NCI-H345 (cell line): ENCODE measurements at places on chromosomes 5 and 9.

- DNase-seq: peak; percentile 14
Measured at GRCh38 chr5:127664093-127664492, 15.2 kb downstream of the CTXN3 start.

GRCh38 chr5:151740958-151741373 lies 17.5 kb downstream of the ATOX1 start:
- DNase-seq: no peak

DNA sequence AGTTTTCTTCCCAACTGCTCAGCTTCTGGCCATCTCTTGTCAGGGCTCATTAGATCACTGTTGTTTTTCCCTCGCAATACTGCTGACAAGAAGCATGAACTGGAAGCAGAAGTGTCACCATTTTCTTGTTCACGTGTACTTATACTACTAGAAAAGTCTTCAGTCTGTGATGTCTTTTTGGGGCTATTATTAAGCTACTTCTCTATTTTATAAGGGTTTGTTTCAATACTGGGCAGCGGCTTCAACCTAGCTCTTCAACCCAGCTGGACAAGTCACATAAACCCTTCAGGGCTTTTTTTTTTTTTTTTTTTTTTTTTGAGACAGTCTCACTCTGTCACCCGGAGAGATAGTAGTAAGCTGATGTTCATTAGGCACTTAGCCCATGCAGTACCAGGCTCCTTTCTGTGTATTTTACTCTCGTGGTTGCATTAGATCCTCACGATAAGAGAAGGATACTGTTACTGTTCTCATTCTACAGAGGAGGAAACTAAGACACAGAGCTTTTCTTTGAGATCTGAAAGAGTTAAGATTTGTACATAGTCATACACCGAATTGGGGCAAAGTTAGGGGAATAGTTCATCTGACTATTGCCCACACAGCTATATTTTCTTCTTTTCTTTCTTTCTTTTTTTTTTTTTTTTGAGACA lies 20.5 kb downstream of the RAPGEF1 start:
- no peak for DNase-seq

DNA sequence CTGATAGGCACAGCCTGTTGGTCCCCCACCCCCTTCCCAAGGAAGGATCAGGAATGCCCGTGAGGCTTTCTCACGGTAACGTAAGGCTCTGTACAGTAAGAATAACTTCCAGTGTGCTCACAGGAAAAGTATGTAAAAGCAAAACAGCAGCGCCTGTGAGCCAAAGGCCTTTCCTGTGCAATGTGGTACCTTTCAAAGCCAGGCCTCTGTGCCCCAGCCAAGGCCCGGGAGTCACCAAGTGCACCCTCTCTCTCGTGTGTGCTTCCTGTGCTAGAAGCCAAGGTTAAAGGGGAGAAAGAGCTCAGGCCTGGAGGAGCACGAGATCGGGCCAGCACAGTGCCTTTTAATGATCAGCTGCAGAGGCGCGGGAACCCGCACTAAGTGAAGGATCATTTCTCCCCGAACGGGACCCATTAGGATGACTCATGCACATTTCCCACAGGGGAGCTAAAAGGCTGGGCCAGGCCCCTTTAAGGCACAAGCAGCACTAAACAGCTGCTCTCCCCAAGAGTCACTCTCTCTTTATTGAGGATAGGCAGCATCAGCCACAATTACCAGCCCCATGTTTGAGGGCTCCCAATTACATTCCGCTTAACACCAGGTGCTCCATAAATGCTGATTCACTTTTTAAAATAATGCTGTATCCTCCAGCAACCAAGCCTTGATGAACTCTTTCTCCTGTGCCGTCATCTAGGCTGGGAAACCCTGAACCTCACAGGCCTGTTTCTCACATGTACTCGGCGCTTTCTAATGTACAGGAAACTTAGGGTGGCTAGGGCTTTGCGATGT lies 42.8 kb downstream of the SHB start:
- peak; percentile 22 for DNase-seq

DNA sequence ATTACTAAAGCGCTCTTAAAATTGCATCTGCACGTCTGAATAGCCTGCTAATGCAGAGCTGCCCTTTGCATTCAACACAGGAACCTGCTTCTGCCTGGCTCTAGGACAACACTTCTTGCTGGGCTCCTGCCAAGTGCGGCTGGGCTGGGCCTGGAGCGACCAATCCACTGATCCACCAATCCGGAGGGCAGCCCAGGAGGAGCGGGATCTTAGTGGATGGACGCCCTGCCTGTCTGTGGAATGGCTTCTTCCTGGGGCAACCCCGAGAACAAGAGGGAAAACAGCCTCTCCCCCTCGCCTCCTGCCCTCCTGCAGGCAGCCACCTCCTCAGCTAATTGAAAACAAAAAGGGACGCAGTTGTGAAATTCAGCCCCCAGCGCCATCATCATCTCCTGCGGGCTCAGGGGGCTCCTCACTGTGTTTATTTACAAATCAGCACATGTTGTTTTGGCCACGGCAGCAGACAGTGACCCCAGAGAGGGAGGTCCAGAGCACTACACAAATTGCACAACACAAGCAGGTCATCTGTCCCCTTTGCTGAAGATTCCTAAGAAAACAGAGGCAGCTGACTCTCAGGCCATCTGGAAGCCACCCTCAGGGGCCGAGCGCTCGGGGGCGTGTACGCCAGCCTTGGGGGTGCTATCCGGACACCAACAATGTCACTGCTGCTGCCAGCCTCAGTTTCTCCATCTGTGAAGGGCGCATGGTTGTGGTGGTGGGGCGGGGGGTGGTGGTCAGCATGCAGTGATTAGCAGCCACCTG lies 57.3 kb downstream of the GADD45G start:
- DNase-seq: peak; percentile 97

- no peak for DNase-seq
Measured at GRCh38 chr5:149001162-149001561, 61.7 kb downstream of the SH3TC2 start.

GRCh38 chr5:7976411-7977190 lies 107.7 kb downstream of the MTRR start:
- no peak for DNase-seq

- DNase-seq: peak; percentile 33
Measured at GRCh38 chr5:17190242-17190778, 27.1 kb upstream of the BASP1 start.

DNA sequence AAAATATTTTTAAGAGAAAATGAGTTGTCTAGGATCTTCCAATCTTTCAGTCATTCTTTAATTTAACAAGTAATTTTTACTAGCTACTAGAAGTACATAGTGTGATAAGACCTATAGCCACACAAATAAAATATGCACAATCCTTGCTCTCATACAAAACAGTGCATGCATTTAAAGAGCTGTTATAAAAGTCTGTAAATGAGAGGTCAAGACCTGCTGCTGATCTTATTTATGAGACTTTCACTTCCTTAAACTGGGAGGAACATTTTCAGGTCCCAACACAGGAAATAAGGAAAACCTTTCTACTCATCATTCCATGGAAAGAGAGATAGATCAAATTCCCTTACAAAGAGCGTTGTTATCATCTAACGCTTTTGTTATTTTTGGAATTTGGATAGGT lies 54.2 kb upstream of the PAM start:
- no peak for DNase-seq

DNA sequence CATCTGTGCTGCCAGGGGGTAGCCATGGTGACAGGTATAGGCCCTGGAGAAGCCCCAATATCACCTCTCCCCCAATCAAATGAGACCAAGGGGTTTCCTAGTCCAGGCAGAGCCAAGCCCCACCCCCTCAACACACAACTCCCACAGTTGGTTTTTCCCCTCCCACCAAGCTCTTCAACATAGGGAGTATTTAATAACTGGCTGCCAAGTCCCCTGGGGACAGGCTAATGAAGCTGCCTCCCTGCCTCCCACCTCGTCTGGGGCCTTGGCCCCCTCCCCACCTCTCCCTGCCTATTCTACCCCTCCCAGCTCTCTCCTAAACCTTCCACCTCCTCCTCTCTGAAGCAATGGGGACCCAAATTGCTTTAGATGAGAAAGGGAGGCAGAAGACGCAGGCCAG lies 23.4 kb downstream of the CPLX2 start:
- DNase-seq: peak; percentile 24

DNA sequence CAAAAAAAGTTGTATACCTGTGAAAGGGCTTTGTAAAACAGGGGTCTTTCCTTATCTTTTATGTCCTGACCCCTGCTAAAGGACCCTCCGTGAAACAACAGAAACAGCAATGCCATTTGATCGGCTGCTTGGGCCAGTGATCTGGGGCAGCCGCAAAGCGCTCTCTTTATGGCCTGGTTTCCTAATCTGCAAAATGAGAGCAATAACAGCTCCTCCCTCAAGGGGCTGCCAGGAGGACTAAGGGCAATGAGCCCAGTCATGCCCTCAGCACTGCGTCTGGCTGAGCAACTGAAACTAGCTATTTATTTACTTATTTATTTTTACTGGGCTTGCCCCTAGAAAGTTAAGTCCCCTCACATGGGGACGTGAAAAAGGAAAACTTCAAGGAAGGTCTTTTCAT lies 18.3 kb downstream of the CMBL start:
- peak; percentile 18 for DNase-seq

DNA sequence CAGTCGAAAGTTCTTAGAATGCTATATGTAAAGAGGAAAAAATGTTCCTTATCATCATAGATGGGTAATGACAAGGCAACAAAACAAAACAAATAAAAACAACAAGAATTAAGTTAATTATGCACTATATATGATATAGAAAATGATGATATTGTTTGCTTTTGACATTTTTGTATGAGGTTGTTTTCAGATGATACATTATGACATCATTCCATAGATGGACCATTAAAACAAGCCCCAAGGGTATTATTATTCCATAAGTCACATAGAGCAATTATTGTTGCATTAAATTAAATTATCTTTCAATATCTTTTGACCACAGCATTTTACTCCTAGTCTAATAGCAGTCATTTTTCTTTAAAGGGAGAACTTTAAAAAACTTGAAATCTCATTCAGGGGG lies 56.5 kb upstream of the RICTOR start:
- no peak for DNase-seq

- DNase-seq: no peak
Measured at GRCh38 chr5:7348168-7348854, 47.6 kb upstream of the ADCY2 start.

GRCh38 chr5:116583862-116584222 lies 9.2 kb upstream of the SEMA6A start:
- DNase-seq: no peak

DNA sequence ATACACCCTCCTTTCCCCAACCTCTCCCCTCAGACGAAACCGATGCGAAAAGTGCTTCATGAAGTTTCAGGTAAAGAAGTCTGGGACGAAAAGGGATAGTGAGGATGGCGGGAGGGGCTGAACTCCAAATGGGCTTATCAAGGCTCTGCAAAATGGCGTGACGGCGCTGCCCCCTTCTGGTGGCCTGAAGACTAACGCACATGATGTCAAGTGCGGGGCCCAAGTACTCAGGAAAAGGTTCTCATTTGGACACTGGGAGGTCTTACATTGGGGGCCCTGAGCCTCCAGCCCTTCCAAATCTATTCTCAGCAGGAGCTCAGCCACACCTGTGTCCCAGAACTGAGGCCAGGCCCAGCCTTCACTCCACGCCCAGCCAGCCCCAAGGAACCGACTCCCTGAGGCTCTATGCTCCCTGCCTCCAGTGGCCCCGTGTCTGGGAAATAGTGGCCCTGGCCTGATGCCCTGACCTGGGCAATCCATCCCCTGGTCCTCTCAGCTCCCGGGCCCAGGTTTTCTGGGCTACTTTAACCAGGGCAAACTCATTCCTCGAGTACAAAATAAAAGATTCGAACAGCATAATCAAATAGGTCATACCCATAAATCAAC lies 119.9 kb downstream of the KCNIP1 start:
- DNase-seq: peak; percentile 34

DNA sequence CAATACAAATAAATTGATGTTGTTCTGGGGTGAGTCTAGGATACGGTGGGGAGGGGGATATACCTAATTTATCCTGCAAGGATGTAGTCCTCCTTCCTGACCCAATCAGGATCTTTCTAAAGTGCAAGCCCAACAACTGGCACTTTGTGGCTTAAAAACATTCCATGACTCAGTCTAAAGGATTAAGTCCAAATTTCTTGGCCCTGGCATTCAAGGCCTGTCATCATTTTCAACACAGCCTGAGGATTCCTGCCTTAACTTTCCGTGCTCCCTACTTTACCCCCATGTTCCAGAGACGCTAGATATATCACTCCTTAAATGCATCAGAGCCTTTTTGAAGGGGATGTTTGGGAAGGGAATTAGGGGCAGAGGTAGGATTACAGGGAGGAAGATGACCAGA lies 1.0 kb downstream of the FAM221B start:
- no peak for DNase-seq

GRCh38 chr9:129640871-129641749 lies 841 bp downstream of the ASB6 start:
- no peak for DNase-seq

- no peak for DNase-seq
Measured at GRCh38 chr9:68446836-68447235, 90.4 kb downstream of the PGM5 start.

GRCh38 chr5:14003936-14004335 lies 59.4 kb upstream of the DNAH5 start:
- DNase-seq: no peak

GRCh38 chr5:178590141-178590923 lies at the start of gene COL23A1:
Gene COL23A1 (minus strand): TSS chr5:178590393.
- peak; percentile 23 for DNase-seq

- DNase-seq: no peak
Measured at GRCh38 chr9:37970301-37971107, 66.6 kb upstream of the SLC25A51 start.

DNA sequence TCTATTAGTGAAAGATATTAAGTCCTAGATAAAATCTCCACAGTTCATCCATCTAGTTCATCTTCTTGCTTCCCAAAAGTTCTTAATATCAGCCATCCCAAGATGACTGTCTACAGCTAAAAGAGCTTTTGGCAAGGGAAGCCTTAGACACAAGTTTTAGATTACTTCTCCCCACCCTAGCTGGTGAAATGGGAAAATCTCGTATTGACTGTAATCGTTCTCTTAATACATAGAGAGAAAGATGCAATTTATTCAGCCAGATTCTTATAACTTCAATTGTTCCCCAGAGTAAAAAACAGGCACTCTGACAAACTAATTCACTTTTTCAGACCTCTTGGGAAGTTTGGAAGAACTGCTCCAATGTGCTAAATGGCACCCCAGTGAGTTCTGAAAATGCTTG lies 1439.6 kb upstream of the C9orf72 start:
- no peak for DNase-seq

GRCh38 chr9:112508377-112508776 lies 21.8 kb downstream of the KIAA1958 start:
- DNase-seq: no peak

- no peak for DNase-seq
Measured at GRCh38 chr9:26243726-26244125, 565.5 kb upstream of the TUSC1 start.

DNA sequence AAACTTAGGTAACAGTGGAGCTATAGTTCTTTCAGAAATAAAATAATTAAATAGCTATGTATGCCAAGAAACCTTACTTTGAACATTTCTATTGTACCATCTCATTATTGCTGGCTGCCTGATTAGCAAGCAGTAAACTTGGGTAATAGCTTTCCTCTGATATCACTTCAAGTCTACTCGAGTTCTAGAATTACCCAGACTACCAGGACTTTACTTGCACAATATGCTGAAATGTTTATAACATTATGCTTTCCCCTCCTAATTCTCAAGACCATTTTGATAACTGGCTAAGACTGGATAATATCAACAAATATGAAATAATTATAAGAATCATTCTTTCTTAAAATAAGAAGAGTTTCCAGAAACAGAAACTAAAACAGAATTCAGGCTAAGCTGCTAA lies 512.6 kb downstream of the RAB3C start:
- no peak for DNase-seq

GRCh38 chr9:86968258-86968920 lies 21.1 kb upstream of the GAS1 start:
- DNase-seq: no peak

- no peak for DNase-seq
Measured at GRCh38 chr5:169934990-169935389, 45.3 kb downstream of the INSYN2B start.
